ENCODE measurements at places on chromosomes 7 and 10. TPM values are rescaled to one million over a fixed set of nuclear protein-coding genes. Genes with fewer than 3 reads are reported as not detected.
A peak's percentile ranks its signal among the peaks of the same experiment; 100 is the strongest.

- H3K27me3 ChIP-seq, result no peaks in the 10 kb centered on the region
- no peak for DNase-seq
- H3K27ac ChIP-seq, result no peak overlapping the region
- H3K4me1 ChIP-seq, result no peaks in the 10 kb centered on the region
Observed at GRCh38 chr10:127017541-127018297, 112.5 kb downstream of the DOCK1 start.

Gene ASAH2
- total RNA-seq, result 3.6 TPM

Gene SUFU
- 19.6 TPM for total RNA-seq

Gene FAM25C
- not detected for total RNA-seq

DNA sequence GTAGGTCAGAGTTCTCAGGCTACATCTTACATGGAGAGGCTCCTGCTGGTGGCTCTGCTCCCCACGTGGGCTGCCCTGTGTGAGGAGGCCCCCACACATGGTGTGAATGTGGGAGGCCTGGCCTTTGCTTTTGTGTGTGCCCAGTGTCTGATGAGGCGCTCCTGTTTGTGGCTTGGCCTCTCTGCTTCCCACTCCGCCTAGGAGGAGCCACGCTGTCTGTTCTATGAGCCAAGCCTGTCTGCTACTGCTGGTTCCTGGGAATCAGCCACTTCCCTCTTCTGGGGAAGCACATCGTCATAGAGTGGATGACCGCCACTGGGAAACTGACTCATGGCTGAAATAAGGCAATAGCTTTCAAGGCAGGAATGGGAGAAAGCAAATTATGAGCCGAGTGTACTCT, 87.1 kb downstream of the CYP26A1 start:
- H3K27me3 ChIP-seq, result peaks cover 12% of the 10 kb centered on the region
- H3K36me3 ChIP-seq, result no peaks in the 10 kb centered on the region
- H3K4me3 ChIP-seq, result no peak overlapping the region
- DNase-seq, result no peak
- H3K4me1 ChIP-seq, result no peaks in the 10 kb centered on the region

DNA sequence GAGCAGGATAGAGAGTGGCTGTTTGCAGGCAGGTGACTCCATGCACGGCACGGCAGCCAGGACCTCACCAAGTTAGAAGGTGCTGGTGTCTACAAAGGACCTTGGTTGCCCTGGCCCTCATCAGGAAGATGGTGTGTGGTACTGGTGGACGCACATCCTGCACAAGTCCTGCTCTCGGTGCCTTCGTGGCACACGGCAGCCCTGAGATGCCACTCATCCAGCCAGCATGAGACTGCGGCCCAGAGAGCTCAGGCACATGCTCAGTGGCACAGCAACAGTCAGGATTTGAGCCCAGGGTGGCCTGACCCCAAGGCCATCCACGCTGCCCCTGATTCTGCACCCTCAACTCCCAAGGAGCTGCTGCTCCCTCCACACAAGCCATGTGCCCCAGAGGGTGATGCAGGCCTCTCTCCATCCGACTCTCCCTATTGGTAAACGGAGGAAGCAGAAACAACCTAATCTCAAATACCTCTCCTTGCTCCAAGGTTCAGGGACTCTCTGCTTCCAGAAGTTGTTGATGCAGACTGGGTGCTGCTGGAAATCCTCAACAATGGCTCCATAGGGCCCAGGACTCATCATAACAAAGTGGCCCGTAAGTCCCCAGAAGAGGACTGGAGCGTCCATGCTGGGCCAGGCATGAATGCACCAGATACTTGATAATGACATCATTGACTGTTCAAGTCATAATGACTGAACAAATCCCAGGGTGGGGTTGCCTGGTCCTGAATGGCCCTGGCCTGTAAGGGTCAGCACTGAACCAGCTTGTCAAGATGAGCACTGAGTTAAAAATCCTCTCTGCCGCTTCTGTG, 93.6 kb downstream of the ARHGAP22 start:
- H3K4me3 ChIP-seq, result no peak overlapping the region
- peaks cover 16% of the 10 kb centered on the region for H3K27me3 ChIP-seq
- H3K4me1 ChIP-seq, result no peaks in the 10 kb centered on the region
- no peak for DNase-seq

DNA sequence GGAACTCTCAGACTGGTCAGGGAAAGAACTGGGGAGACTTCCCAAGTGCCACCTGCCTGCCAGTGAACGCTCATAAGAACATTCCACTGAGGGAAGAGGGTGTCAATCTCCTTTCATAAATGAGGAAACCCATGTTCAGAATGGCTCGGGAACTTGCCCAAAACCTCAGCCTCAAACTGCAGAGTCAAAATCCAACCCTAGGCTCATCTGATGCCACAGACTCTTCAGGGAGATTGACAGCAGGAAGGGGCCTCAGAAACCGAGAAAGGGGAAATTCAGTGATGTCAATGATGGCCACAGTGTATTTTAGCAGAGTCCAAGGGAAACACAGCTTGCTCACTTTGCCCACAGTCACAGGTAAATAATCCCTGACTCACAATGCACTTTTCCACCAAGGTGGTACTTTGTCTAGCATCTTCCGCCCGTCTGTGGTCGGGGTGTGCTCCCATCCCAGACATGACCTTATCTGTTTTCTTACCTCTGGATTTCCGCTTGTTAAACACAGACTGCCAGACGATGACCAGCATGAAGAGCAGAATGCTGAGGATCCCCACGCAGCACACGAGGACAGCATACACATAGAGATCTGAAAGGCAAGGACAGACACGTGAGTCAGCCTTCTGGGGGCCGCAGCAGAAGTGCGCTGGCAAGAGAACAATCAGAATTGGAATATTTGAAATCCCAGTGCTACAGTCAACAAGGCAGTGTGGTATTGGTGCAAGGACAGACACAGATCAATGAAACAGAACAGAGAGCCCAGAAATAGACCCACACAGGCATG, 38.4 kb downstream of the VSTM4 start:
- no peaks in the 10 kb centered on the region for H3K27me3 ChIP-seq
- H3K27ac ChIP-seq, result peak overlapping the region; percentile 0
- peaks cover 57% of the 10 kb centered on the region for H3K4me1 ChIP-seq
- no peak overlapping the region for H3K4me3 ChIP-seq
- peaks cover 3% of the 10 kb centered on the region for H3K36me3 ChIP-seq

All from activated CD4-positive, alpha-beta memory T cell treated with anti-CD3 and anti-CD28 coated beads, Interleukin-2, amount 10 ng/mL, durations not matched to agents 7 days and 5 days (primary cell).